ENCODE measurements at places on chromosomes 2 and 18.
A peak's percentile ranks its signal among the peaks of the same experiment; 100 is the strongest.

- DNase-seq = peak; percentile 18
These were observed 678 bp downstream of the PIAS2 start for GRCh38 chr18:46916551-46917107.

DNA sequence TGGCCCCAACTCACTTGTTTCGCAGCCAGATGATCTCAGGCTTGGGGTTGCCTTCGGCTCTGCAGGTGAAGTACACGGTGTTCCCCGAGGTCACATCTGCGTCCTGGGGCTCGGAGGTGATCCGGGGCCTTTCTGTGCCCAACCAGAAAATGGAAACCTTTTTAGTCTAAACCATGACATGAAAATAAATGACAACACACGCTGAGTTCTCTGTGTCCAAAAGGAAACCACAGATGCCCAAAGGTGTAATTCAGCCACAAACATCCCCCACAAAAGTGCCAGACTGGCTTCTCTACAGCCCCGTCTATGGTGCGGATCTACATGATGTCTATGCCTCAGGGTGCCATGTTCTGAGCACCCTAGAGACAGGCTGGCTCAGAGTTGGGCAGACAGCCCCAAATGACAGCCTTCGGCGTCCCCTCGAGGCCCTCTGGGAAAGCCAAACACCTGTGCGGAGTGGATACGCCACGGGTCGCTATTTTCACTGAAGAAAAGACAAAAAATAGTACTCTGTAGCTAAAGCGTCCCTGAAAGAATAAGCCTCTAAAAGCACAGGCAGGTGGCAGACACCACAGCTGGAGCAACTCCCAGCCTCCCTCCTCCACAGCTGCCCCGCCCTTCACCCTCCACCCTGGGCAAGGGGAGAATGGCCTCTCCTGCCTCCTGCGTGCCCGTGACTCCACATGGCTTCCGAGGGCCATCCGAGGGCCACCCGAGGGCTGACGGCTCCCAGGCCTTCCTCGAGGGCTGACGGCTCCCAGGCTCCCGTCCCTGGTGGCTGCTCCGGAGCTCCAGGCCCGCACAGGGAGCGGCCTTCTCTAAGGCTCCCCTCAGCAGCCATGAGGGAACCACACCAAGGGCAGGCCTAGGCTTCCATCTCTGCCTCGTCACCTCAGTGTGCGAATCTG is 67.1 kb downstream of the PXDN start:
- DNase-seq = no peak

DNA sequence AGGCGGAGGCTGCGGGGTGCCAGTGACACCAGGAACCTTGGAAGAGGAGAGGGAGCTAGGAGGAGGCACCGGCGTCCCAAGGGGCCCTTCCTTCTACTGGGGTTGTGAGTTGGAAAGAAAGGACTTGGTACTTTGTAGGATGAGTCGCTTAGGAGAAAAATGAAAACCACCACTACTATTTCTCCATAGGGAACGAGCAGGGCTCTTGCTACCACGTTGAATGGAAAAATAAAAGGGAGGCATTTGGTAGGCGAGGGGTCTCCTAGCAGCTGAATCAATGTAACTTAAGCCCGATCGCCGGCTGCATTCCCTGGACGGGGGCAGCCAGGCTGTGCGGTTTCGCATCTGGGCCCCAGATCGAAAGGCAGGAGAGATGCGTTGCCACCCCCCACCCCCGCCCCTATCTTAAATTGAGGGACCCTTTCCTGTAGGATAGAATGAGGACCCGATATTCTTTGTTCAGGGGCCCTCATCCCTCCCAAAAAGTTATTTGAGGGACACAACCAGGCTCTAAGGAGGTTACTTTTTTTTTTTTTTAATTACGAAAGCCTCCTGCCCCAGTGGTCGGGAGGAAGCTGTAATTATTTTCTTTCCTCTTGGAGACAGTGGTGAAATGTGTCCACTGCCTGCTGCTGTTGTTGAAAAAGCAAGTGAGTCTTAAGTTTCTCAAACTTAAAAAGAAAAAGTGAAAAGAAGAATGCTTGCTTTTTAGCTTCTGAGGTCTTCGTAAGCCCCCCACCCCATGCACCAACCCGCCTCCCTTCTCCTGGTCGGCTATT is 1.3 kb downstream of the IGFBP2 start:
- no peak for DNase-seq

DNA sequence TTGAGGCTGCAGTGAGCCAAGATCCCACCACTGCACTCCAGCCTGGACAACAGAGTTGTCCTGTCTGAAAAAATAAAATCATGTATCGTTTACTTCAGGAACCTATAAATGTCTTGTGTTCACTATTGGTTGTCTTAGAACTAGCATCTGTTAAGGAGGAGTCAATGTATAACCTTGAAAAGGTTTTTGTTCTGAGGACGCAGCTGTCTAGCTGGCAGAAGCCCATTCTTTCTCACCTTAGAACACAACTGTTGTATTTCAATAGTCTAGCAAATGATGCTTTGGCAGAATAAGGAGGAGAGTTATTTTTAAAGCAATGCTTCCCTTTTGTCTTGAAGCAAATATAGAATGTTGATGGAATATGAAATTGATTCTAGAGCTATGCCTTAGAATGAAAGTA is 21.1 kb downstream of the EPB41L5 start:
- no peak for DNase-seq

DNA sequence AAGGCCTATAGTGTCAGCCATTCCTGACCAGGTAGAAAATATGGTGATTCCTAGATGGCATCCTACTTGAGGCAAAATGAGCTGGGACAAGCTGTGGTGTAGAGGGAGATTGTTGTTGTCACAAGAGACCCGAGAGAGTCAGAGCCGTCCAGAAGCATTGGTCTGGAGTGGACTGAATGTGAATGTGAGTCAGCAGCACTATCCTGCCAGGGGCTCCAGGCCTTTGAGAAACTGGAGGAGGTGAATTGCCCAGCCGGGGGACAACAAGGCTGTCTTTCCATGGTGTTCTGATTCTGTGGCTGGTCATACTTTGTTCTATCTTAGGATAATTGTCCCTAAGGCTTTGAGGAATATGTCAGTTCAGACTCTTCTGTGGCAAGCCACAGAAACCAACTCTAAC is 29.4 kb upstream of the EIF2AK3 start:
- DNase-seq = no peak

- DNase-seq = no peak
These were observed 76.8 kb downstream of the SOWAHC start for GRCh38 chr2:109690822-109691541.

- no peak for DNase-seq
These were observed 119.8 kb downstream of the DHRS9 start for GRCh38 chr2:169189132-169189531.

GRCh38 chr2:123495241-123495640 is 529.8 kb upstream of the CNTNAP5 start:
- no peak for DNase-seq

- DNase-seq = no peak
These were observed 48.6 kb upstream of the RPL31 start for GRCh38 chr2:100953406-100954043.

- no peak for DNase-seq
These were observed 42.9 kb downstream of the PLA2R1 start for GRCh38 chr2:160019374-160020090.

DNA sequence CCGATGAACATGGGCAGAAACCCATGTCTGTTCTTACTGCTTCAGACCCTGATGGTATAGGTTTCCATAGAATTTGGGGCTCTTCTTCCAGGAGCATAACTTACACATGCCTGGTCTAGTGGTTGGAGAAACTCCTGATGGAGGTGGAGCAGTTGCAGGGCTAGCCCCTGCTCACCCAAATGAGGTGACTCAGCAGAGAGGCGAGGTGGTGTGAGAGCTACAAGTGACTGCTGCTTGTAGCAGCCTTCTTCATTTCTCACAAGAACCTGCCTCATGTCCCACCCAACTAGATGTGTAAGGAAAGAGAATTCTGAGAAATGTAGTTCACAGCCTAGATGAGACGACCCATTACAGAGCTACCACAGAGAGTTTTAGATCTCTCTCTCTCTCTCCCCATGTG is 105.3 kb downstream of the ZNF407 start:
- DNase-seq = no peak

DNA sequence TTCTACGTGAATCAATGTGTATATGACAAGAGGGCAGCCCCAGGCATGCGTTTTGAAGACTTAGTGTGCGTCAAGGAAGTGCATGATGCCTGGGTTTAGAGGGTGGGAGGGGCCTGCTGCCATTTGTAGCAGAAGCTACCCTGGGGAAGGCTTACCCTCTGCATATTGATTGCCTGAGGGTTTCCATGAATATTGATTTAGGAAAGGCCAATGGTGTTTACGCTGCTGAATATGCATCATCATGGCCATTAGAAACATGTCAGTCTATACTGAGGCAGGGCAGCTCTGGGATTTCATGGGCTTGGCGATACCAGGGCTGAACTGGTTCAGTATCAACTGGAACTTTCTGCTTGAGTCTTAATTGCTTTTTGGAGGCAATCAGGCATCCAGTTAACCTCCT is 259.3 kb downstream of the DCDC2C start:
- DNase-seq = no peak

DNA sequence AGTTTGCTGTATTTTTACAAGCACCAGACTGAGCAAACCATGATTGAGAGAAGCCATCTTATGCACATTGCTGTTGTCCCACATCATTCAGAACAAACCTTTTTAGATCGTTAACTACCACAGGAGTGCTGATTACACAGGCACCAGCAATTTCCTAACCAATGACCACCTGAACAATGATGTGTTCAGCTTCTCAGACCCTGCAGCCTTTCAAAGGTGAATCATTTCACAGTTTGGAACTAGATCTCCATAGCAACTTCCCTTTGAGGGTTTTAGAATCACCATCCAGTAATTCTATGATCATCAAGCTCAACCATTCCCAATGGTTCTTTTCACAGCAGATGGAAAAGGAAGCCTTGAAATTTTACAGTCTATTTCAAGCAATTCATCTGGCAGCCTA is 71.4 kb downstream of the OLA1 start:
- no peak for DNase-seq

DNA sequence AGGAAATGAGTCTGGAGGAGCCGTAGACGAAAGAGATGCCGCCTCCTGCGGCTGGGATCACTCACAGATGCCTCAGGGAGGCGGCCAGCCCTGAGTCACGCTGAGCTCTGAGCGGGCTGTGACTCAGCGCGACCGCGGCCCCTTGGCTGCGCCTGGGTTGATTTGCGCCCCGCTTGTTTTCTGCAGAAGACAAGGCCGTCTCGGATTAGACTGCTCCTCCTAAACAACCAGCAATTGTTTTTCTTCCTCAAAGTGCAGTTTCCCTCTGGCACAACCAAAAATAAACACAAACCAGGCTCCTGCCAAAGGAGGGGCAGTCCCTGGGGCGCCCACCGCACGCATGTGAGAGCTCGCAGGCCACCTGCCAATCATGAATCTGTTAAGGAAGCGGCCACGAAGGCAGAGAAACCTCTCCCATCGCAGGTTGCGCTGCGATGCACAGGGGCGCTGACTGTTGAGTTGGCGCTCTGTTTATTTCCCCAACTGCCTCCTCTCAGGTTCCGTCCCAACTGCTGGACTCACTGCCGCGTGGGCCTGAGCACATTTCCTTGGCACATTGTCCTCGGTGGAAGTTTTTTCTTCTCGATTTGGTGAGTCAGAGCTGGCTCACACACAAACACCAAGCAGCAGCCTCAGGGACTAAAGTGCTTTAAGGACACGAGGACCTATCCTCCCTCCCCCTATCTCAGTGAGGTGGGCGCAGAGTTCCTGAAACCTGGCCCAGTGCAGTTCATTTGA is 85.2 kb upstream of the NDUFV2 start:
- DNase-seq = no peak

DNA sequence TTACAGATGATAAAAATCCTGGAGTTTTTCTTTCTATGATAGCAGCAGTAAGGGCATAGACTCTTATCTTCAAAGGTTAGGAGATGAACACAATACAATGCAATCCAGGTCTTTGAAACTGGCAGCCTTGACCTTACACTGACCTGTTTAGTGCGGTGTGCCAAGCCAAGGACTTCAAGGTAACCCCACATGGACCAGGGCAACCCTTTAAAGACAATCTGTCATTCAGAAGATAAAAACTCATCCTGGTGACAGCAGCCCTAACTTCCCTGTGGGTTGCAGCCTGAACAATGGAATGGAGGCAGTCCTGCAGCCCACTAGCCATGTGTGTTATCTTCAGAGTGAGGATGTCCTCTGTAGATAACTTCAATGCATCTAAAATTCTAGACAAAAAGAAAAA is 78.1 kb downstream of the RTTN start:
- DNase-seq = no peak

DNA sequence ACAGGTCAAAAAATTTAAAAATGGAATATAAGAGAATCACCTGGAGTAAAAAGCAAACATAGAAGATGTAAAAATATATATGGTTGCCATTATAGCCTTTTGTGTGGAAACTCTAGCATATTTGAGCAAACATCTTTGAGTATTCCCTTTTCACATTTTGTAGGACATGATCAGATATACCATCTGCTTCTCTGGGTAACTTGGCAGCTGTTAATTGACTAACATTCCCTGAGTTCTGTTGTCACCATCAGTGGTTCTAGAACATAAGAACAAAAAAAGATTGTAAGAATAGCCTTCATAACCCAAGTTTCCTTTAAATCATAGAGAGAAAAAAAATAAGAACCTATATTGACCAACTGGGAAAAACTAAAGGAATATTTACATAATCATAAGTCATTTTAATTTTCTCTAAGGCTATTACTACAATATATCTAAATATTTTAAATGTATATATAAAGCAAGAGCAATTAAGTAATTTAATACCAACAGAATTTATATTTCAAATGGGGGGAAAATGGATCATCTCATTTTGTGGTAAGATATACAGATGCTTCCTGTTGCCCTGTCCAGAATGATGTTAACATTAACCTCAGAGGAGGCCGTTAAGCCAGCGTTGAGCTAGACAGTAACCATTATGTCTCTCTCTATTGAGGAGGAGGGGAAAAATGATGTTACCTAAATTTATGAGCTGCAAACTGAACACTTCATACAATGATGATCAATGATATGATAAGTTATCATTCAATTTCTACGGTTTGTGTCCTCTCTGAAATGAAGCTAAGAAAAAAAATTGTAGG is 9.8 kb upstream of the INO80D start:
- no peak for DNase-seq

- peak; percentile 77 for DNase-seq
These were observed 11.2 kb downstream of the CASP10 start for GRCh38 chr2:201194097-201194496.

DNA sequence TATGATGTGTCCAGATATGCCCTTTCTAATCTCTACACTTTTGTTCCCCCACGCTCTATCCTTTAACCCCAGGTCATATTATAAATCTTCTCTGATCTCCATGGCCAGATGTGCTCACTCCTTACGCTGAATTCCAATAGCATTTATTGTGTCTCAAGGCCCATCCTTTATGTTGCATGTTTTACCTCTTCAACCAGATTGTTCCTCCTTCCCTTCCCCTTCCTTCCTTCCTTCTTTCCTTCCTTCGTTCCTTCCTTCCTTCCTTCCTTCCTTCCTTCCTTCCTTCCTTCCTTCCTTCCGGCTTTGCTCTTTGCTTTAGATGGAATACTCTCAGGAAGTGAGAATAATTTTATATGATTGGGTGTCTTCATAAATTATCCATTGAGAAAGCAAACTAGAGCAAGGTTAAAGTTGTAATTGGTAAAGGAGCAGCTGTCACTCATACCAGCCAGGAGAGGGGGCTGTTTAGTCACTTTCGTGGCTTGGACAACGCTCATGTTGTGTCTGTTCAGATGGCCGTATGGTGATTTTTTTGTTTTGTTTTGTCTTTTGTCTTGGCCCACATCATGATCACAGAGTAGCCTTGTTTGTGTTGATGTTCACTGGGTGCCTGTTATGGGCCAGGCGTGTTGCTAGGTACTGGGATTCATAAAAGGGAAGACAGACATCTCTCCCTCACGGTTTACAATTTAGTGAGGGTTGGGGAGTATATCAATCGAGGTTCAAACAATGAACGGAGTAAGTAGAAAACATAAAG is 68.0 kb downstream of the DAW1 start:
- peak; percentile 11 for DNase-seq
